Stomach (tissue), 19 donors: ENCODE measurements at places on chromosomes 3 and 15.

- no peak for DNase-seq
These were observed 438.7 kb upstream of the C2CD4B start for GRCh38 chr15:62603742-62604141.

DNA sequence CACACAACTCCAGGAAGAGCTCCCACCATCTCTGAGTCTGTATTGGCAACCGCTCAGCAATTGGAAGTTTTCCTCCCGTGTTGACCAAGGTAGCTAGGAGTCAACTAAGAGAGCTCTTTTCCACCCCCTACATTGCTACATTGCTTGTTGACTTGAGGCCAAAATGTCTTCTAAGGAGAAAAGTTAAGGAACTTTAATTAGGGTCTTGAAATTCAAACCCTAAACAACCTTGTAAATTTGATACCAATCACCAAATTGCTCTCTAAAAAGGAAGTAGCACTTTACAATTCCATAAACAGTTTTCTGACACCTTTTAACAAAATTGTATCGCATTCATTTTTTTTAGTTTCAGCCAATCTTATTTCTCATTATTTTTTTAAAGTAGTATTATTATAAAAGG is 35.5 kb upstream of the ST3GAL6 start:
- no peak for DNase-seq

DNA sequence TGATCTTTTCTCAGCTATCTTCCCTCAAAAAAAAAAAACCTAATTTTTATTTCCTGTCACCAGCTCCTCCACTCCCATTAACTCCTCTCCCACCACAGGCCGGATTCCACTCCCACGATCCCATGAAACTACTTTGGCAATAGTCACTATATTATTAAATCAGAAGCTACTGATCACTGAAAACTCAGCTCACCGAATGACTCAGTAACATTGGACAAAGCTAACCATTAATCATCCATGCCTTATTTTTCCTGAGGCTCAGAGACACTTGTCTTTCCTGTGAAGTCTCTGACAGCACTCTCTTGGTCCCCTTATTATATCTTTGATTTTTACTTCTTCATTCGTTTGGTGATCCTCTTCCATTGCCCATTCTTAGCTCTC is 260.2 kb downstream of the CGGBP1 start:
- DNase-seq, result no peak

GRCh38 chr15:38945551-38946298 is 381.1 kb upstream of the RASGRP1 start:
- DNase-seq, result no peak

GRCh38 chr3:17645074-17645698 is 97.2 kb downstream of the TBC1D5 start:
- peak; percentile 80 for DNase-seq

DNA sequence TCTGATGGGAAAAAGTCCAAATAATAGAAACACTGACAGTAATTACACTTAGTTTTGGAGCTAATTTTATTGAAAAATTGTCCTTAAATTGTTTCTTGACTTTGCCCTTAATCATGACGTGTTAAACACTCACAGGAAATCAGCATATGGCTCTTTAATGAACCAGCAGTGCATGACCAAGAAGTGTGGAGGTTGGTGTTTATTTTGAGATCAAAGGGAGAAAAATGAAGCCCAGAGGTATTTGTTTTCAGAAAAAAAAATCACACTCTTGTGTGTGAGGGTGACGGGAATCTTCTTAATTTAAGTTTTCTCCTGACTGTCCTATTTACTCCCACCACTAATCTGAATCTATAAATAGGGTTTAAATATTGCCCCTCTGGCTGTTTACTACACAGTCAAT is 28.8 kb upstream of the SYNM start:
- DNase-seq, result no peak

GRCh38 chr3:193665370-193665989 is 72.5 kb downstream of the OPA1 start:
- peak; percentile 67 for DNase-seq

DNA sequence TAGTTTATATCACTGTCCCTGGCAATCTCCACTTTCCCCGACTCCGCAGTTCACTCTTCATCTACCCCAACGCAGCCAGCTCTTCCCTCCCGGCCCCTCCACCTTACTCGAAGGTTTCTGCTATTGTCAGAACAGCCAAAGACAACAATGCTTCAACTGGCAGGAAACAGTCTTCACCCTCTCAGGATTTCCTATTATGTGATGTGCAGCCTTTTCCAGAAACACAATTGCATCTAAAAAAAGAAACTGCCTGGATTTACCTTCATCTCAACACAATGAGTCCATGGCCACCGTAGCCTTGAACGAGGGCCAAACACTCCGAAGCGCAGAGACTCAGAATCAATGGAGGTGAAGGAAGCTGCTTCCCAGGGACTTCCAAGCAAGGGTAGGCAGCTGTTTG is 182.1 kb upstream of the TSC22D2 start:
- DNase-seq, result peak; percentile 36

- no peak for DNase-seq
These were observed 263.0 kb downstream of the EBLN2 start for GRCh38 chr3:73324203-73325155.

DNA sequence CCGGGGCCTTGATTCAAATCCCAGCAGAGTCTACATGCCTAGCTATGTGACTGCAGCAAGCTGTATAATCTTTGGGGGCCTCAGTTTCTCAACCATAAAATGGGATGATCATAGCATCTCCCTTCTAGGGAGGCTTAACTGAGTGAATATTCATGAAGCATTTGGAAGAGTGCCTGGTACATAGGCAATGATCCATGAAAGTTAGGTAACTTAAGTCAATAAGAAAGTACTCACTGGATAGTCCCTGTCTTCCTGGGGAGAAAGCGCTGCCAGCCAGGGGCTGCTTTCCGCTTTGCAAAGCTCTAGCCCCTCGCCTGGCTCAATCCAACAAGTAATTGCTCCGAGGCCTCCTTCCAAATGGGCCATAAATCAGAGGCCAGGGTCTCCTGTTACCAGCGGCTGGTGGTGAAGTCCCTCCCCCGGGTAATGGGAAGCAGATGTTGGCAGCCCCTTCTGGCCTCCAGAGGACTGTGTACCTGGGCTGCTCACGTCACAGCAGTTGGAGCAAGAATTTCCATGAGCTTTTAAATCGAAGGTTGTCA is 521.9 kb upstream of the PROK2 start:
- no peak for DNase-seq

DNA sequence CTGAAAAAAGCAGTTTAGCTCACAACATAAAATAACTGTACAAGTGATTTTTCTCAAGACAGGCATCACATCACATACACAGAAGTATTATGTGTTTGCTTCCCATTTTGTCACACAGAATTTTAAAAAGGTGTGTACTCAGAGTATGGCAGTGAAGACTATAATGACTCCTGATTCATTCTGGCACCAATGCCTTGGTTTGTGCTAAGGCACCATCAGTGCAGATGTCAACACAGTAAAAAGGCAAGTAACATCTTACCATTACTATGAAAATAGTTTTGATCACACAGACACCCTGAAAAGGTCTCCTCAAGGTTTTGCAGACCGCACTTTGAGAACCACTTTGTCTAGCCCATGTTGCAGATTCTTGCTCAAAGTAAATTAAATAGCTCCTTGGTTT is 191.6 kb downstream of the KLHL25 start:
- DNase-seq, result no peak

GRCh38 chr3:184590795-184591194 is 29.2 kb downstream of the EPHB3 start:
- peak; percentile 85 for DNase-seq

DNA sequence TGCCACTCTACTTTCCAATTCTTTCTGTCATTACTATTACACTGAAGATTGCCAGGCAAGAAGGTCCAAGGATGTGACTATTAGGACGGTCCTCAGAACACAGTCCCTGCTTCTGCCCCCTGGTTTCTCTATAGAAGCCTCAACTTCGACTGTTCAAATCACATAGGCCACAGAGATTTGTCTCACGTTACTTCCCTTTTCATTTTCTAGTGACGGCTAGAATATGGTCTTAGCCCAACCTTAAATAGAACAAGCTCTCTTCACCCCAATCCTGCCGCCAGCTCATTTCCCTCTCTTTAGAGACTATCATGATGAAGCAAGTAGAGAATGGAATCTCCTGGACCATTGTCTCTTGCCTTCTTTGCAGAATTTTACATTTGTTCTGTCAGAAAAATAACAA is 84.9 kb downstream of the TIGIT start:
- no peak for DNase-seq

DNA sequence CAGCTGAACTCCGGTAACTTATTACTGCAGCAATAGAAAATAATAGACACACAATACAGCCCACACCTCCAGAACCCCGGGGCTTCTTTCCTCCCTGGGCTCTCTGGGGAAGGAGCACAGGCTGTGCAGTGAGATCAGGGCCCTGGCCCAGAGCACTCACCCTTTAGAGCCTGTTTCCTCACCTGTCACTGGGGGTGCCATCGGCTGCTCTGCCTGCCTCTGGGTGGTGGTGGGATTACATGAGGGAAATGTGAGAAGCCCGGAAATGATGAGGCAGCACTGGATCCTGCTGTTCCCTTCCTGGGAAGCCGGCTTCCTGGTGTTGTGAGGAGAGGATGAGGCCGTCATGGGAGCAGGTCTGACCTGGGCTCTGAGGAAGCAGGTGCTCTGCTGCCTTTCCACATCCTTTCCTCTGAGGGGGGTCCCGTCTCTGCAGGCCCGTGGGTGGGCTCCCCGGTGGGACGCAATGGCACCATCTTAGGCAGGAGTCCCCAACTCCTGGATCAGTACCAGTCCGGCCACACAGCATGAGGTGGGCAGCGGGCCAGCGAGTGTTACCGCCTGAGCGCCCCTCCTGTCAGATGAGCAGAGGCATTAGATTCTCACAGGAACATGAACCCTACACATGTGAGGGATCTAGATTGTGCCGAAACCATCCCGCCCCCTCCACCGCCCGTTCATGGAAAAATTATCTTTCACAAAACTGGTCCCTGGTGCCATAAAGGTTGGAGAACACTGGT is 220.9 kb upstream of the CTDSPL start:
- DNase-seq, result no peak

DNA sequence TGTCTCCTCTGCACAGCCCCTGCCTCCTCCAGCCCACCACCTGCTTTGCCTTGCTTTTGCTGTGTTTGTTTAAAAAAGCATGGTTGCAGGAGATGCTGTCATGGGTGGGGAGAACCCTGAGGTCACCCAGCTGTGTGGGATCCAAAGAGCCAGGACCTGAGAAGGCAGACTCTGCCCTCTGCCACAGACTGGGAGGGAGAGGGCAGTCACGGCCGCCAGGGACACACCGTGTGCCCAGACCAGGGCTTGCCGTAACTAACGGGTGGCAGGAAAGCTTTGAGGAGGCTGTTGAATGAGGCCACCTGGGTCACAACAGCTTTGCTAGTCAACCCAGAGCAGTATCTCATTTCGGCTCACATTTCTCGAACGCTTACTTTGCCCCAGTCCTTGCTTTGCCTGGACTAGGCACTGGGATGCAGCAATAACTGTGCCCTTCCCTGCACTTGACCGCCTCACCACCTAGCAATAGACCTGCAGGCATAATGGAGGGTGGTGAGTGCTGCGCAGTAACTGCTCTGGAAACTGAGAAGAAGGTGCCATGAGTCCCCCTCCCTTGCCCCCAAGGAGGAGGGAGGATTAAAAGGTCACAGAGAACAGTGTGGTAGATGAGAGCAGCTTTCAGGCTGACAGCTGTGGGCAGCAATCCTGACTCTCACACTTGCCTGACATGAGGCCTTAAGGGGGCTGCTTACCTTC is 55.0 kb upstream of the CTDSPL start:
- DNase-seq, result no peak

- peak; percentile 51 for DNase-seq
These were observed 110.0 kb downstream of the AQP9 start for GRCh38 chr15:58247855-58248842.

- DNase-seq, result no peak
These were observed 109.9 kb downstream of the PDCD6IP start for GRCh38 chr3:33908250-33908851.

DNA sequence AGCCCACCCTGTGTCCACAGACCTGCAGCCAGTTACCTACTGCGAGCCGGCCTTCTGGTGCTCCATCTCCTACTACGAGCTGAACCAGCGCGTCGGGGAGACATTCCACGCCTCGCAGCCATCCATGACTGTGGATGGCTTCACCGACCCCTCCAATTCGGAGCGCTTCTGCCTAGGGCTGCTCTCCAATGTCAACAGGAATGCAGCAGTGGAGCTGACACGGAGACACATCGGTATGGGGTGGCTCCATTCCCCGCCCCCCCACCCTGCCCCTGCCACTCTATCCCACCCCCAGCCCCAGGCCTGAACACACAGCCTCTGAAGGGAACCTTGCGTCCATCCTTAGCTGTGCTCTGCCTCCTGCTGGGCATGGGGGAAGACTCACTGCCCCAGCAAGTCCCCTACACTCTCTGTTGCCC is 73.2 kb downstream of the AAGAB start:
- no peak for DNase-seq

DNA sequence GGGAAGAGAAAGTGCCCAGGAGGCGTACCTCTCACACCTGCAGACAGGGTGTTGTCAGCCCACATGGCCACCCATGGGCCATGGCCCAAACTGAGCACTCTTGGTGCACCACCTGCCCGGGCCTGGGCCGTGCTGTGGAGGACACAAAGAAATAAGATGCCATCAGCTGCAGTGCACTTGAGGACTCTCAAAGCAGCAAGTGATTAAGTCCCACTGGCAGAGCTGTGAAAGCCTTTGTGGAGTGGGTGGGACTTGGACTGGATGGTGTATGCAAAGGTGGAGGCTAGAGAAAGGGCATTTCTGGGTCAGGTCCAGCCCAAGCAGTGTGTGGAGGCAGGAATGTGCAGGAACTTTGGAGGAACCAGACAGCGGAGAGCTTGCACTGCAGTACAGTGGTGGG is 122.3 kb downstream of the MEGF11 start:
- no peak for DNase-seq

- DNase-seq, result no peak
These were observed 75.2 kb downstream of the CHRNA7 start for GRCh38 chr15:32105258-32106241.

DNA sequence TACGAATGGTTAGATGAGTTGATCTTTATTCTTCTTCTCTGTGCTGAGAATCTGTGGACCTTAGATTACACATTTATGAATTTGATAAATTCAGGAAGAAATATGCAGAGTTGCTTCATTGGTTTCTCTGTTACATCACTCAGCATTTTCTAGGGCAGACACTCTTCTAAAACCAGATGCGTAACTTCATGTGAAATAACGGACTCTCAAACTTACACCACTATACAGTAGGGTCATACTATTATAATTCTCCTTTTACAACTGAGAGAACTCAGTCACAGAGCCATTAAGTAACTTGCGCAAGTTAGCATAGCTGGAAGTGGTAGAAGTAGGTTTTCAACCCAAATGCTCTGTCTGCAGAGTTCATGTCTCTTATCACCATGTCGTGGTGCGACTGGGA is 5.7 kb downstream of the TMEM207 start:
- no peak for DNase-seq

GRCh38 chr3:14544282-14545250 is 4.4 kb upstream of the GRIP2 start:
- no peak for DNase-seq
